Hematopoietic multipotent progenitor cell treated with erythropoietin and hydrocortisone succinate and interleukin-3 and kit ligand, for 6 days (in vitro differentiated cells): ENCODE measurements at places on chromosomes 5 and 9.

DNA sequence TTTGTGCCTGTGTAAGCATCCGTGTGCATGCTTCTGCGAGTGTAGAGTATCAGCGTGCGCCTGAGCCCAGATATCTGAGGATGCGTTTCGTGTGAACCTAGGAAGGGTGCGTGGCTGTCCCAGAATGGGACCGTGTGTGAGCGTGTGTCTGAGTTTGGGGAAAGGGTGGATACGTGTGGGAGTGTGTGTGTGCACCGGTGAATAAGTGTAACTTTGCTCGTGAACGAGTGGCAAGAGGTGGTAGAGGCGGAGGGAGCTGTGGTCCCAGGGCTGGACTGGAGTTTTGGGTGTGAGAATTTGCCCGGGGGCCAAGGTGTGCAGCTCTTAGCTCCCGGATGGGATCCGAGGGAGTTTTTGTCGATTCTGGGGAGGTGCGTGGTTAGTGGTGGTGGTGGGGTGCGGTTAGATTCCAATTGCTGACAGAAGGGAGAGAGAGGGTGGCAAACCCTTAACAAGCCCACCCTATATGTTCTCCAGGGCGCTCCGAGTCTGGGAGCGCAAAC, 686 bp upstream of the COL27A1 start:
- DNase-seq, result no peak

DNA sequence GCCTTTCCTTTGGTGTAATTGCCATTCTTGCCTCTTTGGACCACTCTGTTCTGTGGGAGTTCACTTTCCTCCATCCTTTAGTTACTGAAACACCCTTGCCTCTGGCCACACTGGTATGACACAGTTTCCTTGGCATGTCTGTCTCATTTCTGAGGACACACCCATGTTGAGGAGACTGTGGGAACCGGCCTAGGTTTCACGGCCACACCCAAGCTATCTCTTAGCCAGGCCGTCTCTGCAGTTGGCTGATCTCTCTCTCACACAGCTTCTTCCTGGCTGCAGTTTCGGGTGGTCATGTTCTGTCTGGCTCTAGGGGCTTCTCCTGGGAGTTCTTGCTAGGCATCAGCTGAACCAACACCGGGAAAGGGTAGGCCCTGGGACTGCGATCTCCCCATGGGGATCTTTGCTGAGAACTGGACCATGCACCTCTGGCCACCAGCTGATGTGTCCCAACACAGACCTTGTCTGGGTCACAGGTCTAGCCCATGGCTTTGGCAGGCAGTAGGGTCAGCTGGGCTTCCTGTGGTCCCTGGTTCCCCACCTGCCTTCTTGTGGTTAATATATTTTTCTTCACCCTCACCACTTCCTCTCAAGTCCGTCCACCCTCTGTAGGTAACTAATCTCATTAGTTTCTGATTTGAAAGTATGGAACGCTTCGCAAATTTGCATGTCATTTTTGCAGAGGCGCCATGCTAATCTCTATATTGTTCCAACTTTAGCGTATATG, 24.9 kb downstream of the ARHGEF37 start:
- peak; percentile 98 for DNase-seq

- no peak for DNase-seq
These were observed 407.7 kb downstream of the SPOCK1 start for GRCh38 chr5:137091472-137091871.

GRCh38 chr9:119771341-119771740, 402.1 kb upstream of the BRINP1 start:
- DNase-seq, result no peak

GRCh38 chr5:138653502-138653901, 78.3 kb upstream of the HSPA9 start:
- DNase-seq, result peak; percentile 57

DNA sequence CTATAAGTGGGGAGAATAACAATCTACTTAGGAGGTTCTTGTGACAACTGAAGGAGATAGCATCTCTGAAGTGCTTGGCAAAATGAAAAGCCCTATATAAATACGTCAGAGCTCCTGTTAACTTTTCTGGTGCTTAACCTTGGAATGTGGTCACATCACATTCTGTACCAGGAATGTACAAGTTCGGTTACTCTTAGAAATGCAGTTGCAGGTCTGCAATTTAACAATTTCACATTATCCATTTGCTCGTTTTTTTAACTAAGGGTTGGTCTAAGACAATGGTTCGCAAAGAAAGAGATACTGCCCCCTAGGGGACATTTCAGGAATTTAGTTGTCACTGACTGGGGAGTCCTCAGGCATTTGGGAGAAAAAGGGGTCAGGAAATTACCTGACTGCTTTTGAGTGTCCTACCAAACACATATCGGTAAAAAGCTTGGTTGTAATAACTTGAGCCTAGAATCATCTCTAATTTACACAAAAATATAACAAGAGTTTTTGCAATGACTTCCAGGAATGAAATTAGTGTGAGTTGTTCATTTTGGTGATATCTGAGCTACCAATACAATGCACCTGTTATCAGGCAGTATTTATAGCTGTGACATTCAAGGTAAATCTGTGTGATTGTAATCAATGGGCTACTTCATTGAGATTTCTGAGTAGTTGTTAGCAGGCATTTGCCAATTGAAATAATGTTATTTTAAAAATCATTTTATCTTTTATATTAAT, 5.4 kb upstream of the HBEGF start:
- peak; percentile 90 for DNase-seq

DNA sequence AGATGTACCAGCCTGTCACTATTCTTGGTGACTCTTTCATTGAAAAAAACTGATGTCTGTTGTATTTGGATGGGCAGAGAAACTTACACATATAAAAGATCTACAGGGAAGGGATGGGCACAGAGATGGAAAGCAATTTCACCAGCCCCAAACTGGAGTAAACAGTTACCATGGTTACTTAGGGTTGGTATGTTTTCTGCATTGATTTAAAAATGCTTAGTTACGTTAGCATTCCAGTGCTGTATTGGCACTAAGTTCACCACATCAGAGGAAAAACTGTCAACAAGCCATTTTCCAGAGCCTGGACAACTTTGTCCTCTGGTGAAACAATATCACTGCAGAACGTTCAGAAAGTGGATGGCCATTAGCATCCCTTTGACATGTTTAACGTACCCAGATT, 28.0 kb downstream of the MARCHF3 start:
- no peak for DNase-seq

GRCh38 chr9:95721061-95721531, 154.4 kb upstream of the ERCC6L2 start:
- DNase-seq, result no peak

DNA sequence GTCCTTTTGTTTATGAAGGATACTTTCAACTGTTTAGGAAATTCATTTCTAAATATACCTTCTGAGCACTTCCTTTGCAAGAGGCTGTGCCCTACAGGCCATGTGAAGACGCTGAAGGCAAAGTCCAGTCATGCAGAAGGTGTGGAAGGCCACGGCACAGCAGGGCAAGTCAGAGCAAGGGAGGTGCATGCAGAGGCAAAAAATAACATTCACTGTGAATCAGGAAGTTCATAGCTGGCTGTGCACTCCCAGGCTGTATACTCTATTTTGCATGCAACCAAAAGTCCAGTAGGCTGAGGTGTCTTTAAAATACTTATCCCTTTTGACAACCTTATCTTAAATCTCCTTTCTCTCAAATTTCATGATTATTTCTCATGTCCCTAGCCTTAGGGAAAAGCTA, 50.3 kb downstream of the GNAQ start:
- DNase-seq, result peak; percentile 64

DNA sequence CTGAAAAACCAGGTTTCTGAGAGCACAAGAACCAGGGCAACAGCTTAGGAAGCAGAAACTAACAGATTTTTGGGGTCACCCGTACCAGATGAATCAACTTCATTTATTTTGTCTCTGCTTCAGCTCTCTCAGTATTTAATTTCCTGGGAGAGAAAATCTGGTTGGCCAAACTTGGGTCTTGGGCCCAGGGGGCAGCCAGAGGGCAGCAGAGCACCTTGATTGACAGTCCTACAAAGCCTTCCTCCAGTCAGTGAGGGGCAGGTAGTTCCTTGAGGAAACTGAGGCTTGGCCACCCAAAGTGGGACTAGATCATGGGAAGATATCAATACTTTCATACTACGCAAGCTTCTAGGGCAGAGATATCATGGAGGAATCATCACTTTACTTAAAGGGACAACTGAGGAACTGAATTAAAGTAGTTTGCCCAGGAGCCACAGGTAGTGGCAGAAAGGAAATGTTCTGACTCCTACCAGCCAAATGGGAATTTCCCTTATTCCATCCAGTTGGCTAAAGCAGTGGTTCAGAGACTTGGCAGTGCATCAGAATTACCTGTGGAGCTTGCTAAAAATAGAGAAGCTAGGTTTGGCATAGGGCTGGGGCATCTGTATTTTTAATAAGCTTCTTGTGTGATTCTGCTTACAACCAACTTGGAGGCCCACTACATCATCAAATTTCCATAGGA, 21.5 kb upstream of the ARHGAP26 start:
- peak; percentile 63 for DNase-seq

- no peak for DNase-seq
These were observed 582.3 kb downstream of the CAAP1 start for GRCh38 chr9:26310294-26310693.

DNA sequence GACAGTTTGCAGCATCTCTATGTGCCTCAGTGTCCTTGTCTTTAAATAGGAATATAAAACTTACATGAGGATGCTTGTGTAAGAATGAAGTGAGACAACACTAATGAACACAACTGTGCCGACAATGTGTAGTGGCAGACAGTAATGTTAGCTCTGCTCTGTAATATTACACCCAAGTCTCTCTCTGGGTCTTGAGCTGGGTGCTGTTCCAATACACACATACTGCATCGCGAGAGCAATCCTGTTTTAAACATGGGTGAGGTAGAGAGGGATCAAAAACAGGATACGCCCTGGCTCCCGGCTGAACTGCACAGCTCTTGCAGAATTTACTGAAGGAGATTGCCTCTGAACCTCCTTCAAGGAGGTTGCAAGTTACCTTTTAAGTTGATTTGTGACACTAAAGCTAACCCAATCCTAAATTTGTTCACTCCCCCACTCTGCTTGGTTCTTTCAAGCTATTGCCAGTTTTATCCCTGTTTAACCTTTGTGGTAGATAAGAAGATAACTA, 155.2 kb upstream of the ISL1 start:
- DNase-seq, result no peak

DNA sequence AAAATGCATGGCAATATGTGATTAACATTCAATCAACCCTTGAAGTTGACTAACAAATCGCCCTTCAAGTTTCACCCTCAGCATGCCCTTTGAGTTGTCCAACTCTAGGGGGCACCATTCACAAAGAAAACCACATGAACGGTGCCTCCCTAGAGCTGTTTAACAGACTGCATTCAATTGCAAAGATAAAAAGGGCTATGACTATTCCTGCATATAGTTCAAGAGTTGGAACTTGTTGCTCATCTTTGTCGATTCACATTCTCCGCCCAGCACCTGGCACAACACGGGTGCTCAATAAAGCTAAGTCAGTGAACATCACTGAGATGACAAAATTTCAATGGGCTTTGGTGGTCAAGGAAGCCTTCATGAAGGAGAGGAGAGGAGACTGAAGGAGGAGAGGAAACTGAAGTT, 69.6 kb upstream of the SLC30A5 start:
- peak; percentile 85 for DNase-seq

DNA sequence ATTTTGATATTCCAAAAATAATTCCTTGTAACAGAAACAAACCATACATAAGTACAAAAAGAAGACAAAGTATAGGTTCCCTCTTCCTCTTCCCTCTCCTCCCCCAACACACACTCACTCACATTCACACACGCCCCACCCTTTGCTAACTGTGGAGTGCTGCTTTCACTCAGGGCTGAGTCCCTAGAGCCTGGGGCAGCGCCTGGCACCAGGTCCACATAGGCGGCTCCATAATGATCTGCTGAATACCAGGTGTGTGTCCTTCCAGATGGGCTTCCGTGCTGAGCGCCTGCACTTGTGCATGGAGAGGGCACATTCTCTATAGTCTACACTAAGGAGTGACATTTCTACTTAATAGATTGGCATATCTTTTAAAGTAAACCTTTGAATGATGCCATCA, 3.7 kb downstream of the SEMA4D start:
- DNase-seq, result no peak

DNA sequence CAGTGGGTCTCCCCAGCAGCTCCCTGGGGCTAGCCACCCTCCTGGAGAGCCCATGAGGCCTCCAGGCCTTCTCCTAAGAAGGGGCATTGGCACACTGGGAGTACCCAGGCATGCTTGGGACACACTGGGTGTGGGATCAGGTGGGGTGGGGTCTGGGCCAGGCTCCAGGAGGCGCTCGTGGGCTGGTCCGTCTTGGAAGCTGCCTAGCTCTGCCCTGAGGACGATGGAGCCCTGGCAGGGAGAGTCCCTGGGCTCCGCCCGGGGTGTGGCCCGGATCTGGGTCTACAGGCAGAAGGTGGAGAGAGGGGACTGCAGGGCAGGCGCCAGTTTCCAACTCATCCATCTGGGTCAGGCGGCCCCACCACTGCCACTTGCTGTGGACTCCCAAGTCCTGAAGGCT, 2.4 kb downstream of the PRRX2 start:
- DNase-seq, result no peak

DNA sequence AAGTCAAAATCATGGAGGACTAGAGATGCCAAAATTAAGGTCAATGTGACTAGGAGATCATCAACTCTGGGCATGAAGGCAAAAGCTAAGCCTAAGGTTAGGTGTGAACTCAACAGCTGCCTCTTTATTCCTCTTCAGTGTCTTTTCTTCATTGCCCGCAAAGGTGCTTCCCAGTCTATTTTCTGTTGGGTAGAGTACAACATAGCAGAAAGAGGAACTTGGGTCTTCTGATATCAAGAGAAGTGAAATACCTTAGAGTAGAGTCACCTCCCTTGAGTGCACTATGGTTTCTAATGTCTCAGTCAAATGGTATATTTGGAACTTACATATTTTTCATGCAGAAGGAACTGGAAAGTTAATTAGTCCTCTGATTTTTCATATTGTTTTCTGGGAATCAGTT, 122.5 kb upstream of the GRIN3A start:
- no peak for DNase-seq

GRCh38 chr9:18705796-18706392, 231.9 kb downstream of the ADAMTSL1 start:
- DNase-seq, result no peak

- no peak for DNase-seq
These were observed 21.8 kb downstream of the MTMR12 start for GRCh38 chr5:32290922-32291321.

DNA sequence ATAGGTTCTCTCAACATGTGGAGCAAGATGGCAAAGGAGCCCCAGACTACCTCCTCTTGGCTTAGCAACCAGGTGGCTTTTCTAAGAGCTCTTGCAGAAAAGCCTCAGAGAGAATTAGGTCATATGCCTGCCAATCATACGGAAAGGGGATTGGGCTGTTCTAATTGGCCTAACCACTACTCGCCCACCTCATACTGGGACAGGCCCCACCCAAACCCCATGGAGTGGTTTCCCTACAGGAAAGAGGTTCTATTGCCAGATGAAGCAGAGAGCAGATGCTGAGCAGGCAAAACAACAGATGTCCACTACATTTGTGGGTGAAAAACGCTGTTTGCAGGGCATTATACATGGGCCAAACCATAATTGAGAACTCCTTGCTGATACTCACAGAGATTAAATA, 29.0 kb downstream of the ABLIM3 start:
- DNase-seq, result no peak

DNA sequence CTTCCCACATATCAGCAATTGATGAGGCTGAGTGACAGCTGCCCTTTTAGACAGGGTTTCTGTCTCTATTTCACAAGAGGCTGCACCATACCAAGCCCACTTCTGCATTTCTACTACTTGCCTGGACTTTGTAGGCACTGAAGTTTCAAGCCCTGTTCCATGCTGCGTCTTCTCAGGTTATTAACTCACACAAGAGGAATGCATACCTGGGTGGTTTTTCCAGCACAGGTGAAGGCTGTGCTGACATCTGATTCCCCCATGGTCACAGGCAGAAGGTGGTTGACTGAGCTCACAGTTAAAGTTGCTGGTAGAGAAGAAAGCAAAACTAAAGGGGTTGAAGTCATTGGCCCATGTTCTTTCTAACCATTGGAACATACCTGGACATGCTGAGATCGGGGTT, 86.6 kb downstream of the MAMDC2 start:
- DNase-seq, result peak; percentile 18
